ENCODE measurements at places on chromosomes 16 and 17. TPM values are rescaled to one million over a fixed set of nuclear protein-coding genes. Genes with fewer than 3 reads are reported as not detected.

Gene GSDMA
- not detected for total RNA-seq

Gene KRTAP9-8
- total RNA-seq: not detected

DNA sequence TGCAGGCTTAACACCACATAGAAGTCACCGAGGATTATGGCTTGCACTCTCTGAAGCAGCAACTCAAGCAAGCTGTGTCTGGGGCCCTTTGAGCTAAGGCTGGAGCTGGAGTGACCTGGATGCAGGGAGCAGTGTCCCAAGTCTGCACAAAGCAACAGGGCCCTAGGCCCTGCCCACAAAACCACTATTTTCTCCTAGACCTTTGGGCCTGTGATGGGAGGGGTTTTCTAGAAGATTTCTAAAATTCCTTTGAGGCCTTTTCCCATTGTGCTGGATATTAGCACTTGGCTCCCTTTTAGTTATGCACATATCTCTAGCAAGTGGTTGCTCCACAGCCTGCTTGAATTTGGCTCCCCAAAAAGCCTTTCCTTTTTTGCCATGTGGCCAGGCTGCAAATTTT is 44.5 kb downstream of the KCNJ16 start:
- no peak for DNase-seq

Gene CNTROB
- total RNA-seq: 19.2 TPM

- DNase-seq: no peak
Observed at GRCh38 chr17:17947966-17948365, 24.2 kb downstream of the TOM1L2 start.

GRCh38 chr17:34527908-34528470 is 51.4 kb upstream of the TMEM132E start:
- DNase-seq: no peak

GRCh38 chr17:34236281-34236892 is 18.7 kb upstream of the CCL2 start:
- no peak for DNase-seq

DNA sequence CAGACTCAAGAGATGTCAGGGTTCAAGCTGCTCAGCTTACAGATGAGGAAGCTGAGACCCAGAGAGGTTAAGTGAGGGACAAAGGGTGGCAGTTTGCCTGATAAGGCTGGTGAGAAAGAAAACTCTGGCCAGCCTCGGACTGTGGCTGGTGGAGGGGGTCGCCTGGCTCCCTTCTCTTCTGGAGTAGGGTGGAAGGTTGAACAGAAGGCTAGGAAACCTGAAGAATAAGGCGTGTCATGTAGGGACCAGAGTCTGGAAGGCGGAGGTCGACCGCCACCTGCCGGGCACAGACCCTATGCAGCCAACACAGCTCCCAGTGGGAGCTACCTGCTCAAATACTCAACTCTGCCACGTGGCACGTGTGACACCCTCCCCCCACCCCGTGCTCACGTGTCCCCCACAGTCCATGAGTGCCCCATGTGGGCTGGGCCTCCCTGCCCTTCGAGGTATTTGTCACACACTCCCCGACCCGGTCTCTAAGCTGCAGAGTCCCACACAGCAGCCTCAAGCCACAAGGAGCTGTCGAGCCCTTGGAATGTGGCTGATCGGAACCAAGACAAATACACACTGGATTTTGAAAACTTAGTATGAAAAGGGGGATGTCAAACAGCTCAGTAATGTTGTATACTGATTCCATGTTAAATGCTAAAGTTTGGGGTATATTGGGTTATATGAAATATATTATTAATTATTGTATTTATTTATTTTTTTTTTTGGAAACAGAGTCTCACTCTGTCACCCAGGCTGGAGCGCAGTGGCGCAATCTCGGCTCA is 11.8 kb downstream of the HID1 start:
- no peak for DNase-seq

DNA sequence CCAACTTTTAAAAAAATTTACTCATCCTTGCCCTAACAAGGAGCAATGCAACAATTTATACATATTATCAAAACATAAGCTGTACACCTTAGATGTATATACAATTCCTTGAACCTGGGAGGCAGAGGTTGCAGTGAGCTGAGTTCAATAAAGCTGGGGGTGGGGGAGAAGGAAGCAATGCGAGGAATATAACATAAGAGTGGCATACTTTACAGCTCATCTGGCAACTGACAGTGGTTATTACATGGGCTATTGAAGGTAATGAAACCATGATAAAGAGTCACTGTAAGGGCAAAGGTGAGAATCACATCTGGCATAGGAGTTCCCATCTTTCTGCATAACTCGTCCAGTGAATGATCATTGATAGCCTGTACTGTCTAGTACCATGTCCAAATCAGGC is 43.7 kb downstream of the CA4 start:
- no peak for DNase-seq

All from kidney epithelial cell (primary cell).